Stromal cell of bone marrow (primary cell): ENCODE measurements at places on chromosomes 12 and 14.

GRCh38 chr12:93587611-93588010 is 15.1 kb downstream of the SOCS2 start:
- DNase-seq = no peak

DNA sequence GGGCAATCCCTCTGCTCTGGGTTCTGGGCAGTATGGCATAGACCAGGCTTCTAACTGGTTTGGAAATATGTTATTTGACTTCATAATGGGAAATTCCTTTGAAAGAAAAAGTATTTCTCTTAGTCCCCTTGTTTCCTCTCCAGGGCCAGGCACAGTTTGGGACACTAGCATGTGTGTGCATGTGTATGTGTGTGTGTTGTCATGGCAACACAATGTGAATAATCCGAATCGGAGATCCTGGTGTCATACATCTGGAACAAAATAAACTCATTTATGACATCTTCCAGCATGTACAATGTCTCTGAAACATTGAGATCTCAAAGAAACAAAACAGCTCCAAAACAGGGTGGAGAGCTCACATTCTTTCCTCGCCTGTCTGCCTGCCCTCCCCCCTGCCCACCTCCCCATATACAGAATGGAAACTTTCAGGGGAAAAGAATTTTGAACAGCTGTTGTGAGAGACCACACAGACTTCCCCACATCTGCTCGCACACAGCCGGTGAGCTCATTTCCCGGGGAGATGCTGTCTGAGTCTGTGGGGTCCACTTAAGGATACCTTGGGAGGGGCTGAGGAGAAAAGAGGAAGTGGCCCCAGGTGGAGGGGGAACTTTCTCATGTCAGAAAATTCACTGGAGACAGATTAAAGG is 55.5 kb upstream of the PARP11 start:
- no peak for DNase-seq

GRCh38 chr12:62014330-62014729 is 245.9 kb upstream of the USP15 start:
- no peak for DNase-seq

DNA sequence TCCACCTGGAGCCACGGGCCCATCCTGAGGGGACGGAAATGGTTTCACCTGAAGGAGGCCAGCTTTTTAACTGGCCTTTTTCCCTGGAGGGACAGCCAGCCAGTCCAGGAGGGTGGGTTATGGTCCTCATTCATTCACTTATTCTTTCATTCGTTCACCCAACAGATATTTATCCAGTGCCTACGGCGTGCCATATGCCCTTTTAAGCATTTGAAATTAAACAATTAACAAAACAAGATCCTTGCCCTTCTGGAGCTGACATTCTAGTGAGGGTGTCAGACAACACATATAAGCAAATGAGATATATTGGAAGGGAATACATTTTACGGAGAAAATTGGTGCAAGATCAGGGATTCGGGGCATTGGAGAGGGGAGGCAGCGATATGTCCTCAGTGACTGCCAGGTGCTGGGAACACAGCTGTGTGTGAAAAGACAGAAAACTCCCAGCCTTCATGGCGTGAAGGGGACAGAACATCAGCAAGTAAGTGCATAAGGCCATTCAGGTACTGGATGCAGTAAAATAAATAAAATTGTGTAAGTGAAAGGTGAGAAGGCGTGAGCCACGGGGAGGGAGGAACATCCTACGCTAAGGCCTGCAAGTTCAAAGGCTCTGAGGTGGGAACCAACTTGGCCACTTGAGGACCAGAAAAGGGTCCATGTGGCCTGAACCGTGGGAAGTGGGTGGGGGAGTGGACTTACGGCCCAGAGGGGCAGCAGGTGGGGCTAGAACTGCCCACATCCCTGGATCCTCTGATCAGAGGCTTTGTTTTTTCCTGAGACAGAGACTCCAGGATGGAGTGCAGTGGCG is 684 bp upstream of the ABCB9 start:
- DNase-seq = no peak

DNA sequence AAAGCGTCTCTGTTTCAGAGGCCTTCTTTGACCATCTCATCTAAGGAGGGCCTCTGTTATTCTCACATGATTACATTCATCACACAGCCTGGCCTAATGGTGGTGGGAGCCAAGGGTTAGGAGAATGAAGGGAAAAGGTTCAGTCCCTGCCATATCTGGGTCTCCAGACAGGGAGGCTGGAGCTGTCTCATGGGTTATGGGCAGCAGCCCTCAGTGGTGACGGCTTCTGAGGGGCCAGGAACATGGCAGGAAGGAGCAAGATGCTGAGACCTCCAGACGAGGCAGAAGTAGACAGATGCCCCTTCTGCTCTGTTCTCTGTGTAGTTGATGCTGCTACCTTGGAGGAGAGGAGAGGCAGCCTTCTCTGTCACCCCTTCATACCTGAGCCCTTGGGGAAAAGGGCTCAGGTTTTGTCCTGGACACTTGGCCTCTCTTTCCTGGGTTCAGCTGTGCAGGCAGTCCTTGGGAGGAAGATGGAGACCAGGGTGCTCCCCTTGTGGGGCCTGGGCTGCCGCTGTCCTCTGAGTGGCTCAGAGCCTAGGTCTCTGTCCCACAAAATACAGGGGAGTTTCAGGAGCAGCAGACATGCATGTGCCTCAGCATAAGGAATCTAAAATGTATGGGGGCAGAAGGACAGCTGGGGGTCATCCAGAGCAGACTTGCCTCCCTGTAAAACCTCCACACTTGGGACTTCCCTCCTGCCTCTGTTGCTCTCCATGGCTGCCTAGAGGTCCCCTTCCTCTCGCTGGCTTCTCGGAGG is 3.6 kb downstream of the IFI27L2 start:
- no peak for DNase-seq
